Fibroblast of skin of back (primary cell): ENCODE measurements at places on chromosomes 11 and 22.

GRCh38 chr22:28207281-28208030 is 288.4 kb upstream of the PITPNB start:
- peak; percentile 53 for DNase-seq

- peak; percentile 88 for DNase-seq
Measured at GRCh38 chr22:29994027-29994715, 86.1 kb upstream of the HORMAD2 start.

GRCh38 chr22:26842103-26842502 is 184.7 kb downstream of the MIAT start:
- no peak for DNase-seq

DNA sequence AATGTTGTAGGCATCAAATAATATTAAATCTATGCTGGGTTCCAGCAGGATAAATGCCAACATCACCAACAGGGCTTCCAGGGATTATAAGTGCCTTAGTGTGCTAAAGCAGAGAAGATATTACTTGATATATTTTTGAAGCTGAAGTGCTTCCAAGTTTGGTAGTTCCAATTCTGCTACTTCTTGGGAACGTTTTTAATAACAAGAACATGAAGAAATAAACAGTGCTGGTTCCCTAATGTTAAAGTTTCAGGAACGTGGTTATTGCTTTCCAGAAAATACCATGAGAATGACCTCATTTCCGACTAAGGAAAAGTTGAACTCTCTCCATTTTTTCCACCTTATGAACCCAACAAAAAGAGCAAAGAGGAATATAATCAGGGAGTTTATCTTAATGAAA is 4.6 kb upstream of the RNF185 start:
- peak; percentile 62 for DNase-seq
